ENCODE measurements at places on chromosomes 12 and 14.

GRCh38 chr12:130947028-130947613, 6.6 kb upstream of the ADGRD1 start:
- no peak for DNase-seq

DNA sequence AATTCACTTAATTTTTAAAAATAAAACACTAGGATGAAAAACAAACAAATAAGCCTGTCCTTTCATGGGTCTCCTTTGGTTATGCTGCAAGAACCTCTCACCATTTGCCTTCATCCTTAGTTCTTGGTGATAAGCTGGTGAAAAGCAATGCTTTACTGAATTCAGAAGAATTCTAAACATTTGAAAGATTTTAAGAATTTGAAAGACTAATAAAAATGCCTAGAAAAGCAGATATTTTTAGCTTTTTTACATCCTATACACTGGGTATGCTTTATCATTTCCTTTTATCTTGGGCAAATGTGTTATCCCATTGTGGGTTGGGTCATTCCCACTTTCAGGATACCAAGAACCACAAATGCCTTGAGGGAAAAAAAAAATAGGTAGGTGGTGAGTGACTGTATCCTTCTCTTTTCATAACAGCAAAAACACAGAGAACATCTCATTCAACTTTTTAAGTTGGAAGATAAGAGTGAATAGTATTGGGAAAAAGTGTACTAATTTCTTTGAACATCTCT, 197.1 kb upstream of the ABCD2 start:
- DNase-seq: no peak

DNA sequence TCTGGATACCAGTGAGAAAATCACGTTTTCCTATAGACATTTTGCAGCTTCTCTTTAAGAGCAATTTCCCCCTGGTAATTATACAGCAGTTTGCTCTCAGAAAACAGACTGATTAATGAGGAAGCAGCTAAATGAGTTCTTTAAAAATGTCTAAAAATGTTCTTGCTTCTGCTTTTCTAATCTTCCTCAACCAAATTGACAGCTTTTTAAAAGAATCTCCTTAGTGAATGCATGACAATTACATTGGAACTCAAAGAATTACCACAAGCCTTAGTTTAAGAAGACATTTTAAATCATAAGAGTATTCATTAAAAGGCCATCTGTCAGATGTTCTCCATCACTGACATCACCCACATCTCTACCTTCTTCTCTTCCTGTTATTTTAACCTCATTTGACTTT, 135.8 kb upstream of the PLXNC1 start:
- no peak for DNase-seq

- DNase-seq: no peak
Observed at GRCh38 chr14:61699027-61699426, 3.7 kb downstream of the HIF1A start.

Measured in NCI-H446 treated with DMSO at 0.1 percent for 48 hours (cell line).